Kasumi-1 (cell line): ENCODE measurements at places on chromosomes 5 and 9.

DNA sequence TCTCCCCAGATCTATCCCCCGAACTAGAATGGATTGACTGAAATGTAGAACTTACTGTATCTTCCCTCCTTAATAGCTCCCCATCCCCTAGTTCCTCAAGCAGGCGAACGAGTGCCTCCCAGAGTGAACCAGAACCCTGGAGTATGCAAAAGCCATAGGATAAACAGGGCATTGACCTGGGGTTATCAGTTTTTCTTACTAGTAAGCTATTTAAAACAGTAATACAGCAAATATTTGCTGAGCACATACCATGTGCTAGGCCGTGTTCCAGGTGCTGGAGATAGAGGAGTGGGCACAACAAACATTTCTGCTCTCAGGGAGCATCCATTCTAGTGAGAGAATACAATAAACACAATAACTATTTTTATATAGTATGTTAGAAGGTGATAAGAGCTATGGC, 1.8 kb downstream of the SKP2 start:
- no peak for DNase-seq

DNA sequence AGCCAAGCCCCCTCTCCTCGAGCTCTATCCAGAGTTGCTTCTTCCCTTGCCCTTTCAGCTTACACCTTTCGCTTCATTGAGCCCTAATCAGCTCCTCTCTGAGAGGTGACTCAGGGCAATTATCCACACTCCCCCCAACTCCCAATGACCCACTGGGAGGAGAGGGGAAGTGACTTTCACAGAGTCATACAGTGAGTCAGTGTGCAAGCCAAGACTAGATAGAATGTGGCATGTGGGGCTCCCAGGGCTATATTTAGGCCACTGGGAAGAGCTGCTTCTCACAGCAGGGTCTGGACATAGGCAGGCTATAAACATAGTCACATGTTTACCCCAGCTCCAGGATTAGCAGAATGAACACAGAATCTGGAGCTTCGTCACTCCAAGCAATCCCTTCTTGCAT, 57.4 kb downstream of the NRG2 start:
- DNase-seq: no peak

- DNase-seq: no peak
These were observed 112.9 kb downstream of the SLC1A3 start for GRCh38 chr5:36719282-36719681.

- DNase-seq: no peak
These were observed 130.1 kb downstream of the FBN2 start for GRCh38 chr5:128407944-128408343.

DNA sequence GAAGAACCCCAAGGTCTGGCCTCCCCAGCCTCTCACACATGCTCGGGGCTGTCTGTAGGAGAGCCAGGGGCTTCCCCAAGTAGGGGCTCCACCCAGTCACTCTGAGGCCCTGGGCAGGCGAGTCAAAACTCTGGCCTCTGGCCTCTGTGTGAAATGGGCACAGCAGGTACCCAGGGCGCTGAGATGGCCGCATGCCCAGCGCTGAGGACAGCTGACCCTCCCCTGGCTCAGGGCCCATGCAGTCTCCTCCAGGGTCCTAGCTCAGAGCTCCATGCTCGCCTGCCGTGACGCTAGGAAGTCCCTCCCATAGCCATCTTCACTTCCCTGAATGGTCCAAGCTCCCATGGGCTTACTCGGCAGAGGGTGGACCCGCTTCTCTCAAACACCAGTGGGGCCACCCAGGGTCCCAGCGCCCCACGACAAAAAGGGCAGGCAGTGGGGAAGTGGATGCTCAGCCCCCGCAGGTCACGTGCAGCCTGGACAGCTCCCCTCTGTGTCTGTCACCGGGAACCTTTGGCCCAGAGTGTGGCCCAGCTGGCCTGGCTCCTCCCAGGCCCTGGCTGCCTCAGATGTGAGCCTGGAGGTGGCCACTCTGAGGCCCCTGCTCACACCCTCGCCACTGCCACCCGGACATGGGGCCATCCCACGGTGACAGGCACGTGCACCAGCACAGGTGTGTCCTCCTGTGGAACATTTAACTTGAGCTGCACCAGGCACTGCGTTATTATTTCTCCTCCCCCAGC, 12.2 kb upstream of the VAV2 start:
- DNase-seq: no peak

DNA sequence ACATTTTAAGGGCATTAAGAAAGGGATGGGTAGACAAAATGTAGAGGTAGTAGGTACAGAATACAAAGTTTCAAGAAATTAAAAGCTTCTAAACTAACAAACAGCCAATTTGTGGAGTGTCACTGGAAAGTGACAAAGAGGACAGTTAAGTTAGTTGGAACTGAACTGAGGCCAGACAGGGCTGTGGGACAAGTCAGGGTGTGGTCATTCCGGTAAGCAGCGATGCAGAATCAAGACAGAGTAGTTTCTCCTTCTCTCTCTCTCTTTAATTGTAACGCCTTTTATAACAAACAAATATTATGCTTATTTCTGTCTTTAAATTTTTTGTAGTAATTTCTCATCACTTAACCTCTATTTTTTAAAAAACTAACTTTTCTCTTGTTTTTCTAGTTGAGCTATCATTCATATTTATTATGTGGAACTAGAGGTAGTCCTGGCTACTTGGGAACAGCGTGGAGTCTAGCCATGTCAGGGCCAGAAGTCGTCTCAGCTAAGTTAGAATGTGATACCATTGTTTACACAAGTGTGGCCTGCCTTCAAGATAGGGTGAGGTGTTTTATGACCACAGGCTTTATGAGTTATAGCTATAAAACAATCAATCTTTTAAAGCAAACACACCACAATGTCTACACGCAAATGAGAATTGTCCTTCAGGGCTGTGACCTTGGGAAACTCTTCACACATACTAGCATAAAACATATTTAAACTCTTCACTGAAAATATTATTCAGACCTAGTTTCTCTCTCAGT, 115.3 kb upstream of the CDKN2B start:
- DNase-seq: no peak

- DNase-seq: no peak
These were observed 117.7 kb downstream of the RXRA start for GRCh38 chr9:134444038-134444315.

DNA sequence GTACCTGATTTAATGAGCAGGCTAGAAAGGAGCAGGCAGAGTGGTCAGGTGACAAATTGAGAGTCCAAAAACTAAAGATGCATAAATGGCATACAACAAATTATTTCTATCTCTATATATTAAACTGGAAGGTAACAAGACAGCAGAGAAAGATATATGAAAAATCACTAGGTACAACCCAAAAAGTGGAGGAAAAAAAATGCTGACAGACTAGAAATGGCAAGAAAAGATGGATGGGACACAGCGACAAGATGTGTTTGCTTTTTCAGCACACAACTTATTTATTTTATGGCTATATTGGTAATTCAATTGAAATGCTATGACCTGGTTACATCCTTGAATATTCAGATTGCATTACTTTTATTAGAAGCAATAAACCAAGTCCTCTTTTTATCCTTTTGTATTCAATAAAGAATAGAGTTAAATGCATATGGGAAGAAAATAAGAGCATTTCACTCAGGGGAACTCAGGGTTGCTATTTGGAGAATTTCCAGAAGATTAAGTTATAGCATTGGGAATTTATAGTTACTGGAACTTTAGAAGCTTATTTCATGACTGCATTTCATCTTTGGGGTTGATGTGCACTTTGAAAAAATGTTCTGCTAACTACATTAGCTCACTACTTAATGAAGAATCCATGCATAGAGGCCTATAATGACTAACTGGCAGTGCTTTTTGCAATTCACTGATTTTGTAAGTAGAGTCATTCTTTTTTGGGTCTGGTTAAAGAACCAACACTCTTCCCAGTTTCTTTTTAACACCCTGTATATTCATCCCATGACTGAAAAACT, 566.6 kb upstream of the TUSC1 start:
- DNase-seq: no peak

- no peak for DNase-seq
These were observed 3.8 kb downstream of the RGMB start for GRCh38 chr5:98777295-98777694.

GRCh38 chr5:555058-555623, 30.9 kb upstream of the SLC9A3 start:
- DNase-seq: no peak

DNA sequence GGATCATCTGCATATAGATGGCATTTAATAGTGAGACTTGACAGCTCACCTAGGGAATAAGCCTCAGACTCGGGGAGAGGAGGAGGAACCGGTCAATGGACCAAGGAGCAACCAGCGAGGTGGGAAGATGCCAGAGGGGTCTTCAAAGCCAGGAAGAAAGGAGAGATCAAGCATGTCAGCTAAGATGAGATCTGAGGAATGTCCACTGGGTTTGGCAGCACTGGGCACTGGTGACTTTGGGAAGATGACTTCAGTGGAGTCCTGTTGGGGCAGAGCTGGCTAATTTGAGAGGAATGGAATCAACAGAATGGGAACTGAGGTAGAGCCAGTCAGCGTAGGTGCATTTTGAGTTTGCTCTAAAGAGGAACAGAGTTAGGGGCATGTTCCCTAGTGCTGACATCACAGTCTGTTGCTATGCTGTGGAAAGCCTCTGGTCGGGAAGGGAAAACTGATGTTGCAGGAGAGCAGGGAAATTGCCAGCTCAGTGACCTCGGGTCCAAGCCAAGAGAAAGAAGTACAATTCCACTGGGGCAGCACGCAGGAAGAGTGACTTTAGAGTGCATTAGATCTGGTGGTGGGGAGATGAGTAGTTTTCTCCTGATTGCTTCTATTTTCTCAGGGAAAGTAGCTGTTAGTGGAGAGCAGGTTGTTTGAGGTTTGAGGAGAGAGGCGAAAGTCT, 56.9 kb downstream of the ZNF618 start:
- no peak for DNase-seq

DNA sequence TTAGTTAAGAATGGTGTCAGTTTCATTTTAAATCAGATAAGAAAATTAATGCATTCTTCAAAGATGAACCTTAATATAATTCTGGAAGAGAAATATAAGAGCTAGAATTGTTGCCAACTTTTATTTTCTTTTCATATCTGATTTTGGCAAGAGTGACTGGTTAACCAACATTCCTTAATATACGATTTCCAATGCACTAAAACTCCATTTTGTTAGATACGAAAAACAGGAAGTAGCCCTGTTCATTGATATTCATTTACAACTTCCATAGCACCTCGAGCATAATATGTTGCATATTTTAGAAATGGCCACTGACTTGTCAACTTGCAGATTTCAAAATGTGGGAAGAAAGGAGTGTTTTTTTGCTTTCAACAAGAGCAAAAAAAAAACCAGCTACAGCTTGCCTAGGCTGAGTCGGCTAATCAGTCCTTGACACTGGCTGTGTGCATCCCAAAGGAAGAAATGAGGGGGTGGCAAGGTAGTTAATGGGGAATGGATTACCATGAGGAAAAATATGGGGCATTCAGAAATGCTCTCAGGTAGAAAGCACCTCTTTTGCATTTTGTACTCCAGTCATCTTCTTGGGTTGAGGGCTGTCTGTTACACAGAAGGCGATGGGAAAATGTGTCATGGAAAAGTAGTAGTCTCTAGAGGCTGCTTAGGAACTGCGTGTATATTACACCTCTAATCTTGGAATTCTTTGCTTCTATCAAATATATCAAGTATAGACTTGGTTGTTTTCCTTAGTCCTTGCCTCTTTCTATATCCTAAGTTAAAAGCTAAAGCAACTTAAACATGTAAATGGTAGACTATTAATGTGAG, 3.9 kb downstream of the MAP3K1 start:
- DNase-seq: peak; percentile 40

DNA sequence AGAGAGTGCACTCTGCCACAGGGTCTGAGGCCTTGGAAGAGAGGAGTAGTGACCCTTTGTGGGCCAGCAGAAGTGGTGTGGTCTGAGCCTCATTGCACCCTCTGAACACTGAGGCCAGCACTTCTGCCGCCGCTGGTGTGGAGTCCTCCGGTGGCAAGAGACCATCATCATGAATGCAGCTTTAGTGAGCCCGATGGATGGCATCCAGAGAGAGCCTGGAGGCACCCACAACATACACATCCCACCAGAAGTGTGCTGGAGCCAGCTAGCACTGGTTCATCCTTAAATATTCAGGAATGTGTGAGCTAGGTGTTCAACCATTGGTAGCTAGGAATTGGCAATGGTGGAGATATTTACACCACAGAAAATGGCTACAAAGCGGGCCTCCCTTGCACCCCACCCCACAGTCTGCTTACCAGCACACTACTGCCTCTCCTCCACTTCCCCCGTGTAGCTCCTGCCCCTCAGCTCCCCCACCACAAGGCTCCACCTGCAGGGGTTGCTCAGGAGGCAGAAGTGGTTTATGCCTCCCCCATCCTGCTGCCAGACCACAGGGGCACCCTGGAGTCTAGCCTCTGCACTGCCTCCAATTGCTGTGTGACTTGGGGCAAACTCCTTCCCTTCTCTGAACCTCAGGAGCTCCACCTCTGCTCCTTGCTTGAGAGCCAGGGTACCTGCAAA, 16.4 kb downstream of the SLC6A7 start:
- DNase-seq: peak; percentile 23

- DNase-seq: no peak
These were observed 4.9 kb upstream of the NXNL2 start for GRCh38 chr9:88530051-88530450.

DNA sequence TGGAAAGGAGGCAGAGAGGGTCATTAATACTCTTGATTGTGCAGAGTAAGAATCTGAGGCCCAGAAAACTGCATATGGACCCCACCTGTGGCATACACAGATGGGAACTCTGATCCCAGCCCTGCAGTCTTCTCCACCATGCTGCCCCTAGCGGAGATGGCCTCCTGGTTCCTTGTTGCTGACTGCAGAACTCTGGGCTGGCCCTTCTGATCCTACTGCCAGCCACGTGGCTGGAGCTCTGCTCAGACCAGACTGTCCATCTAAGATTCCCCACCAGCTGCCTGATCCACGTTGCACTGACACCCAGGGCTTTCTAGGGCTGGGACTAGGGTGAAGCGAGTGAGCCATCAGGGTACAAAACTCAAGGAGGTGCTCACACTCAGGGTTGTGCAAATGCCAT, 245.7 kb upstream of the NR4A3 start:
- no peak for DNase-seq

- no peak for DNase-seq
These were observed 38.0 kb downstream of the CDK5RAP2 start for GRCh38 chr9:120541921-120542320.

DNA sequence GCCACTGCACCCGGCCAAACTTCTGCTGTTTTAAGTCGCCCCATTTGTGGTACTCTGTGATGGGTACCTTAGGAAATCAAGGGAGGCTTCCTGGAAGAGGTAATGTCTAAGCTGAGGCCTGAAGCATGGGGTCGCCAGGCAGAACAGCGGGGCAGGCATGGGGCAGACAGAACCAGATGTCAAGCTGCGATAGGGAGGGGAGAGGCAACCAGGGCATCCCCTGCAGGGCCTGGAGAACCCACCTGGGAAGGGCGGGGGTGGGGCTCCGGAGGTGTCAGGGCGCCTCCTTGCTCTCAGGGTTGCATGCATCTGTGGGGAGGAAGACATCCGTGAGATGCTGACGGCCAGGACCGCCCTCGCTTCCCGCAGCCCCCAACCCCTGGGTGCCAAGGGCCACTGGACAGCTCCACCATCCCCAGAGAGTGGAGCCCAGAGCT, 2.8 kb downstream of the LCN15 start:
- DNase-seq: no peak

GRCh38 chr9:117325831-117326230, 89.0 kb downstream of the ASTN2 start:
- DNase-seq: no peak
